GM13977 (cell line): ENCODE measurements at places on chromosomes 12 and 14.

- no peak for DNase-seq
Observed at GRCh38 chr12:92255741-92256140, 110.1 kb upstream of the BTG1 start.

GRCh38 chr12:6914246-6914946, at the start of gene ENO2:
Gene ENO2 (plus strand): TSS chr12:6914580. CDS start chr12:6915833, 1,253 bp downstream.
- DNase-seq: peak; percentile 91

DNA sequence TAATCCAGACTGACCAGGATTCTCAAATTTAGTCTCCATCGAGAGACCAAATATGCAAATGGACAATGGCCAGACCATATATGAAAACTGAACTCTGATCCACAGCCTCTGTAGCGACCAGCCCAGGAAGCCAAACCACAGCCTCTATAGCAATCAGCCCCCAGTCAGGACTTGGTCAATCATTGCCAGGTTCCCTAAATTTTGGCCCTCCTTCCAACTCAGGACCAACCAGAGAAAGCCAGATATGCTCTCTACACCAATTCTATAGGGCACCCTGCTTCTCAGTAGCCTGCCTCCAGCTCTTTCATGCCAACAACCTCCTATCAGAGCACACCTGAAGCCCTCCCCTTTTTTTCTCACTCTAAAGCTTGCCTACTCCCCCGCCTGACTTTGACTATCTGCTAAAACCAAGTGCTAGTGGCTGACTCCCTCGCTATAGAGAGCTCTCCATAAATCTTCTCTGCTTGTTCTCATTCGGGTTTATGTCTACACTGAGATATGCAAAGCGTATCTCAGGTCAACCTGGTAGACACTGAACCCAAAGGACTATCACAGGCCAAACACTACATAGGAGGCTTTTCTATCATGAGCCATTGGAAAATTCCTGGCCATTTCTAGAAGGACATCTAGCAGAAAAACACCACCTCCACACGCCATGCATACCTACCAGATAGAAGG, 110.5 kb upstream of the FUT8 start:
- no peak for DNase-seq

DNA sequence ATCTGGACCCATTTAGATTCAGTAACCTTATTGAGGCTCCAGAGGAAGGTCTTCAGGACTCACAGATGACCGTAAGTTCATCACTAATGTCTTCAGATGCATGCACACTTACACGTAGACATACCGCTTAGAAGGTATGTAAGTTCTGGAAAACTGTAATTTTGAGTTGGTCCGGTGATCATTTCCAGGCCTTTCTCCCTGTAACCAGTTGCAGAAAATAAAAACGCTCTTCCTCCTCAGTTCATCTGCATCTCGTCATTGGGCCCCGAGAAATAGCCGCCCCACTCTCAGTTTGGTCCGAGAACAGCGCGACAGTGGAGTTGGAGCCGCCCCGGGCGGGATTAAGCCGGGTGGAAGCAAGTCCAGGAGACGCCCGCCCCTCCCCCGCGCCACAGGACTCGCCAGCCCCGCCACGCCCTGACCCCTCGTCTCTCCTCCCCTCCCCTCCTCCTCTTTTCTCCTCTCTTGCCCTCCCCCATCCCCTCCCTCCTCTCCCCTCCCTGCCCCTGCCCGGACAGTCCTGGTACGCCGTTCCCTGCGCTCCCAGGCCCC, 83.7 kb downstream of the TNFAIP2 start:
- no peak for DNase-seq

GRCh38 chr14:75886636-75887348, 95.0 kb downstream of the TGFB3 start:
- DNase-seq: no peak

- DNase-seq: no peak
Observed at GRCh38 chr12:108213871-108214445, 84.9 kb downstream of the WSCD2 start.

- no peak for DNase-seq
Observed at GRCh38 chr12:68264158-68264855, 10.9 kb upstream of the IL22 start.

- no peak for DNase-seq
Observed at GRCh38 chr14:71395151-71395604, 487.9 kb downstream of the PCNX1 start.

- no peak for DNase-seq
Observed at GRCh38 chr12:2677142-2677880, 117.5 kb upstream of the FKBP4 start.

DNA sequence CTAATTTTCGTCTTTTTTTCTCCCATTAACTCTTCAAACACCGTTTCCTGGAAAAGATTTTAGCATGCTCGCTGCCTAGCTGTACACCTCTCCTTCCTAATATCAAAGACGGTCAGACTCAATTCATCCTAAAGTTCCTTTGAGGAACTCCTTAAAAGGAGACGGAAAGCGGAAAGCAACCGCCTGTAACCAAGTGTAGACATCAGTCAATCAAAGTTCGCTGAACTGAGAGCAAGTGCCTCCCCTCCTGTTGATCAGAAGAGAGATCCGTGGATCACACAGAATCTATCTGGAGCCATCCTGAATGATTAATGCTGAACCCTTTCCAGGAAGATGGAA, 412 bp upstream of the TEP1 start:
- DNase-seq: no peak

GRCh38 chr14:56118611-56119181, 485 bp downstream of the PELI2 start:
- DNase-seq: peak; percentile 16

- no peak for DNase-seq
Observed at GRCh38 chr12:131367983-131368667, 342.8 kb upstream of the SFSWAP start.

- peak; percentile 74 for DNase-seq
Observed at GRCh38 chr12:113912760-113913329, 53.3 kb downstream of the RBM19 start.

- DNase-seq: no peak
Observed at GRCh38 chr12:101727098-101727497, 12.2 kb downstream of the SYCP3 start.

DNA sequence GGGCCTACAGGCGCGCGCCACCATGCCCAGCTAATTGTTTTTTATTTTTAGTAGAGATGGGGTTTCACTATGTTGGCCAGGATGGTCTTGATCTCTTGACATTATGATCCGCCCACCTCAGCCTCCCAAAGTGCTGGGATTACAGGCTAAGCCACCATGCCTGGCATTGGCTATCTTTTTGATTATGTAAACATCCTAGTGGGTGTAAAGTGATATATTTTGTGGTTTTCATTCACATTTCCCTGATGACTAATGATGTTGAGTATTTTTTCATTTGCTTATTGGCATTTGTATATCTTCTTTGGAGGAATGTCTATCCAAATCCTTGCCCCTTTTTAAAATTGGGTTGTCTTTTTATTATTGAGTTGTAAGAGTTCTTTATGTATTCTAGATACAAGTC, 16.3 kb downstream of the CREBL2 start:
- DNase-seq: no peak

GRCh38 chr14:73463411-73463810, 5.1 kb upstream of the NUMB start:
- DNase-seq: no peak

GRCh38 chr12:46843811-46844210, 18.0 kb upstream of the SLC38A4 start:
- DNase-seq: no peak
